Right ventricle myocardium superior (tissue), 1 donor: ENCODE measurements at places on chromosomes 2 and 18. TPM values are rescaled to one million over a fixed set of nuclear protein-coding genes. Genes with fewer than 3 reads are reported as not detected.

DNA sequence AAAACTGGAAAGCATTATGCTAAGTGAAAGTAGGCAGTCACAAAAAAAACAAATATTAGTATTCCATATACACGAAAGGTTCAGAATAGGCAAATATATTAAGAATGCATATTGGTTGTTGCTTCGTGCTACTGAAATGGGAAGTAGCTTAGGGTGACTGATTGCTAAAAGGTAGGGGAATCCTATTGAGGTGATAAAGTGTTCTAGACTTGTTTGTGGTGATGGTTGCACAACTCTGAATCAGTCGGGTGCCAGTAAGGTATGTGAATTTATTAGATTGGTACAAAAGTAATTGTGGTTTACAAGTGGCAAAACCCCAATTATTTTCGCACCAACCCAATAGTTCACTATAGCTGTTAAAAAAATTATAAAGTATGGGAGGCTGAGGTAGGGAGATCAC lies 20.7 kb downstream of the USP34 start:
- no peak for DNase-seq

Gene RHBDD1
- total RNA-seq: 29.5 TPM

- no peak for DNase-seq
These were observed 109.8 kb downstream of the EN1 start for GRCh38 chr2:118737684-118738083.

Gene ABCG5
- not detected for total RNA-seq

- DNase-seq: no peak
These were observed 2.8 kb downstream of the MYOM1 start for GRCh38 chr18:3216987-3217386.

Gene NOSTRIN
- total RNA-seq: 14.0 TPM

Gene MFSD2B
- total RNA-seq: not detected

DNA sequence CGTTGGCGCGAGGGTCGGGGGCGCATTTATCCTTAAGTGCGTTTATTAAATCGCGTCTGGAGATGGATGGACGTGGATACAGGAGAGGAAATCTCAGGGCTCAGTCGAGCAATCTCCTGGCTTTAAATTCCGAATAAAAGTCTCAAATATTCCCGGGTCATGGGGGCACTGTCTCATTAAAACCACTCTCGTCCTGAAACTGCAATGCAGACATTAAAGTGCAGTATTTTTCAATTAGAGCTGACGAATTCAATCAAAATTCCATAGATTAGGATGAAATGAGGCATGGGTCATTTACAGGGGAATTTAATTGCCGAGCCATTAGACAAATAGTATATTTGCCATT lies 10.7 kb upstream of the GBX2 start:
- no peak for DNase-seq

Gene ST8SIA3
- not detected for total RNA-seq

Gene UPP2
- not detected for total RNA-seq

DNA sequence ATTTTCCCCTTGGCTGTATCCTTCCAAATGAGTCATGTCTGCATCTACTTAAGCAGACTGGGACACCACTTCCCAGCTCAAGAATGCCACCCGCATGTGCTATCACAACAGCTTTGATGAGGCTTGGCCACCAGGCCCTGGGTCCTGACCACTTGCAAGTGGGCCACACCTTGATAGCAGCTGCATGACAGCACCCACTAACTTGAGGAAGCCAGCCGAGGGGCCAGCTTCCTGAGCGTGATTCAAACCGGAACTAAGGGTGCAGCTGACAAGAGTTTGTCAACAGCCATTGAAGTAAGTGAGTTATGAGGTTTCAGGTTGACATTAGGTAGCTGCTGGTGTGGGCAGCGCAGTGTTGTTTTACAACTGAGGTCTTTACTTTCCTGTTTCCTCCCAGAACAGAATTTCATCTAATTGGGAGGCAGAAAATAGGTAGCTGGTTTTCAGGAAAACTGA lies 54.4 kb downstream of the EPHA4 start:
- DNase-seq: no peak

DNA sequence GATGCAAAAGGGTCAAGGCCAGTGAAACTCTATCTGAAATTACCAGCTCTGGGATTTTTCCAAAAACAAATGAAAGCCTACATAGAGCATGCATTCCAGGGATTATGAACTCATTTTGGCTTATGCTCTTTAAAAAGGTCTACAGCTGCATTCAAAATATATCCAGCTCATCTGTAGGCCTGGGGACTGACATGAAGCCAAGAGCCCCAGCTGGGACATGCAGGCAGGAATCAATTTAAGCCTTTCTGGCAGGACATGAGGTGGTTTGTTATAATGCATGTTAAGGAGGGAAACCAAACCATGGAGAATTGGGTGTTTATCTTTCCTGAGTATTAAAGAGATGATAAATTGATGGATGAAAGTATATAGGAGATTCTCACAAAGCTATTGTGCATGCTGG lies 164.5 kb downstream of the RBM43 start:
- no peak for DNase-seq

DNA sequence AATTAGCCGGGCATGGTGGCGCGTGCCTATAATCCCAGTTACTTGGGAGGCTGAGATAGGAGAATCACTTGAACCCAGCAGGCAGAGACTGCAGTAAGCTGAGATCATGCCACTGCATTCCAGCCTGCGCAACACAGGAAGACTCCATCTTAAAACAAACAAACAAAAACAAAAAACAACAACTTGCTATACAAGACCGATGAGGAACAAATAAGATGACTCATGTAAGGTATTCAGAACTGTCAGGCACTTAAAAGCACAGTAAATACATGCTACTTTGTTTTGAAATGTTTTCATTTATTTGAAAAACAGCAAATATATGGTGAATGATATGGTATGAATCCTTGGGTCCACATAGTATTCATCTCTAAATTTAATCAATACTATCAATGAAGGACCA lies 66.7 kb downstream of the TRIP12 start:
- no peak for DNase-seq
